ENCODE measurements at places on chromosomes 4 and X. TPM values are rescaled to one million over a fixed set of nuclear protein-coding genes. Genes with fewer than 3 reads are reported as not detected.

COL4A5 gene
- 56.9 TPM for total RNA-seq

HERC5 gene
- 5.1 TPM for total RNA-seq

FGD1 gene
- total RNA-seq, result 4.6 TPM

HTT gene
- 42.3 TPM for total RNA-seq

ZMAT1 gene
- 2.0 TPM for total RNA-seq

LINC00632 gene
- total RNA-seq, result 5.2 TPM

YIPF7 gene
- not detected for total RNA-seq

HTR2C gene
- total RNA-seq, result not detected

CT45A3 gene
- total RNA-seq, result not detected

AR gene
- 1.5 TPM for total RNA-seq

CAPN6 gene
- under 0.01 TPM for total RNA-seq

NDP gene
- total RNA-seq, result 2.3 TPM

WNK3 gene
- 1.1 TPM for total RNA-seq

UXT gene
- 135 TPM for total RNA-seq

TRPC5OS gene
- not detected for total RNA-seq

ETDA gene
- not detected for total RNA-seq

SPATA4 gene
- 0.28 TPM for total RNA-seq

PGAM4 gene
- total RNA-seq, result not detected

DIPK2B gene
- total RNA-seq, result under 0.01 TPM

LUZP4 gene
- total RNA-seq, result not detected

GNRHR gene
- total RNA-seq, result not detected

CYTL1 gene
- total RNA-seq, result not detected

TLR1 gene
- total RNA-seq, result 1.4 TPM

CXCL11 gene
- total RNA-seq, result not detected

ETDB gene
- total RNA-seq, result not detected

EOLA2 gene
- 29.1 TPM for total RNA-seq

MAGEB2 gene
- not detected for total RNA-seq

MSANTD1 gene
- 0.56 TPM for total RNA-seq

SPIN2A gene
- total RNA-seq, result 0.38 TPM

GLRB gene
- total RNA-seq, result 11.7 TPM

HOPX gene
- total RNA-seq, result 0.19 TPM

AKAP4 gene
- total RNA-seq, result not detected

NAT8L gene
- total RNA-seq, result under 0.01 TPM

PPEF1 gene
- total RNA-seq, result not detected

HTRA3 gene
- total RNA-seq, result 0.58 TPM

TEX11 gene
- total RNA-seq, result not detected

DDX53 gene
- total RNA-seq, result not detected

RAB40A gene
- 0.19 TPM for total RNA-seq

TREX2 gene
- total RNA-seq, result 4.4 TPM

MBNL3 gene
- 0.96 TPM for total RNA-seq

DHRSX gene
- total RNA-seq, result 21.1 TPM

CSAG1 gene
- total RNA-seq, result not detected

APOO gene
- 14.6 TPM for total RNA-seq

ALPK1 gene
- 5.9 TPM for total RNA-seq

SRPX2 gene
- 171 TPM for total RNA-seq

RBM46 gene
- not detected for total RNA-seq

XK gene
- under 0.01 TPM for total RNA-seq

UGT2B10 gene
- total RNA-seq, result not detected

ATOH1 gene
- not detected for total RNA-seq

TLR6 gene
- 2.3 TPM for total RNA-seq

C4orf46 gene
- total RNA-seq, result 17.3 TPM

TMEM156 gene
- total RNA-seq, result under 0.01 TPM
